ENCODE measurements at places on chromosomes 1 and 21. TPM values are rescaled to one million over a fixed set of nuclear protein-coding genes. Genes with fewer than 3 reads are reported as not detected.

- no peak for DNase-seq
Measured at GRCh38 chr1:211895126-211895759, 64.7 kb upstream of the LPGAT1 start.

- DNase-seq: no peak
Measured at GRCh38 chr1:67897270-67897949, 64.1 kb upstream of the GNG12 start.

DNA sequence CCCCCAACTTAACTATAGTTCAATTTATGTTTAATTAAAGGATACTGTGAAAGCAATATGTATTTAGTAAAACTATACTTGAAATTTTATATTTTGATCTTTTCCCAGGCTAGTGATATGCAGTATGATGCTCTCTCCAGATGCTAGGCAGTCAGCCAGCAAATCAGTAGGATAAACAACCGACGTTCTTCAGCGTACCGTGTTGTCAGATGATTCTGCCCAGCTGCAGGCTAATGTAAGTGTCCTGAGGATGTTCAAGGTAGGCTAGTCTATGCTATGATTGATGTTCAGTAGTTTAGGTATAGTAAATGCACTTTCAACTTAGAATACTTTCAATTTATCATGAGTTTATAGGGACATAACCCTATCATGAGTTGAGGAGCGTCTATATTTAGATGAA is 762.6 kb downstream of the MRPL39 start:
- DNase-seq: no peak

DNA sequence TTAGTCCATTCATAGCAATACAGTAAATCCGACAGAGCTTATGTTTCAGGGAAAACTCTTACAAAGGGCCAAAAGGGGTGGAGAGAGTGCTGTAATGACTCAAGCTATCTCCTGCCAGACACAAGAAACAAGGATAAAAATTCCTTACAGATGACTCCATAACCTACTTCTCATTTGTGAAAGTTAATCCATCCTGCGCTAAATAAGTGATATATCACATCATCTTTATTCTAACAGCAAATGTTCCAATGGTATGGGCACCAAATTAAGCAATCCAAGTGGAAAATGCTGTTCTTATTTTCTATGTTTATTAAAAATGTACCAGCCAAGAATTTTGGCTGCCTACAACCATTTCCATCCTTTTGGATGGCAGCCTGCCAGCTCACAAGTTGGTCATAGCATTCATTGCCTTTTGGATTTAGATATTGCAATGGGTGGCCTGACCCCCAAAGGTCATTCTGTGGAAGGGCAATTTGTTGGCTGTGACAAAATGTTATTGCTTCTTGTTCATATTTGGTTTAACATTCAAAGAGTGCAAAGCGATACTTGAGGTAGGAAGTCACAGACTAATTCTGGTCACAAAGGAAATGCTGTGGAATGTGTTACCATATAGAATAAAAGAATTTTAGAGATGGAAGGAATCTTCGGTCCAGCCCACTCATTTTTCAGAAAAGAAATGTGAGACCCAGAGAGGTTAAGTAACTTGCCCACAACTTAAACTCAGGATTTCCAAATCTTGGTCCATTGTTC is 2.8 kb upstream of the ENAH start:
- DNase-seq: no peak

DNA sequence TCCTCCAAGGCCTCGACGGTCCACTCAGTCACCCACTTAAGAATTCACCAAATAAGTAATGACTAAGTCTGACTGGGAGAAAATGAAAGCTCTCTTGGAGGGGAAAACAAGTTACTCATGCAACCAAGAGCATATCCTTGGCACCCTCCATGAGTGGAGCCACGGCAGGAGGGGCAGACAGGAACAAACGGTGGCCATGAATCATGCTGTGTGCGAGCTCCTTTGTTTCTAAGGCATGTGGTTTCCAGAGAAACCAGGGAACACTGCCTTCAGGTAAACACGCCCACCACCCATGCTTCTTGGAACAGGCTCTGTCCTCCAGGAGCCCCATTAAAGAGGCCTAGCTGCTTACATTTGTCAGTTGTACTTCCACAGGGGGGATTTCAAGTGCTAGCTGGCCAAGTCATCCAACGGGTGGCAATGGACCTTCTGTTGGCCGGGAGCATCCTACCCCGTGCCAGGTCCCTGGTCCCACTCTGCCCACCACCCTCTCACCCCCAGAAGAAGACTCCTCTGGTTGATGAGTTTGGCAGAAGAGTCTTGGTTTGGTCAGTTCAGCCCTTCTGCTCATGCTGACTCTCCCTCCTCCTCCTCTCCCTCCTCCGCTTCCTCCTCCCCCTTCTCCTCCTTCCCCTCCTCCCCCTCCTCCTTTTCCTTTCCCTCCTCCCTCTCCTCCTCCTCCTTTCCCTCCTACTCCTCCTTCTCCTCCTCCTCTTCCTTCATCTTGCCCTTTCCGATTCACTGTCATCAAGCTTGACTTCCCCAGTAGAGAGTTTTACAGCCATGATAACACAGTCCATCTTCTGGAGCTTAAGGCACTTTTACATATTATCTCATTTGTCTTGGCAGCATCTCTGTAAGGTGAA is 107.6 kb downstream of the CCDC185 start:
- no peak for DNase-seq

Gene PGBD5
- 1.4 TPM for total RNA-seq

All from mesenteric fat pad (tissue), 1 donor.